ENCODE measurements at places on chromosomes 1 and 21.

- no peak for DNase-seq
Measured at GRCh38 chr1:22064751-22065402, 12.4 kb downstream of the CDC42 start.

DNA sequence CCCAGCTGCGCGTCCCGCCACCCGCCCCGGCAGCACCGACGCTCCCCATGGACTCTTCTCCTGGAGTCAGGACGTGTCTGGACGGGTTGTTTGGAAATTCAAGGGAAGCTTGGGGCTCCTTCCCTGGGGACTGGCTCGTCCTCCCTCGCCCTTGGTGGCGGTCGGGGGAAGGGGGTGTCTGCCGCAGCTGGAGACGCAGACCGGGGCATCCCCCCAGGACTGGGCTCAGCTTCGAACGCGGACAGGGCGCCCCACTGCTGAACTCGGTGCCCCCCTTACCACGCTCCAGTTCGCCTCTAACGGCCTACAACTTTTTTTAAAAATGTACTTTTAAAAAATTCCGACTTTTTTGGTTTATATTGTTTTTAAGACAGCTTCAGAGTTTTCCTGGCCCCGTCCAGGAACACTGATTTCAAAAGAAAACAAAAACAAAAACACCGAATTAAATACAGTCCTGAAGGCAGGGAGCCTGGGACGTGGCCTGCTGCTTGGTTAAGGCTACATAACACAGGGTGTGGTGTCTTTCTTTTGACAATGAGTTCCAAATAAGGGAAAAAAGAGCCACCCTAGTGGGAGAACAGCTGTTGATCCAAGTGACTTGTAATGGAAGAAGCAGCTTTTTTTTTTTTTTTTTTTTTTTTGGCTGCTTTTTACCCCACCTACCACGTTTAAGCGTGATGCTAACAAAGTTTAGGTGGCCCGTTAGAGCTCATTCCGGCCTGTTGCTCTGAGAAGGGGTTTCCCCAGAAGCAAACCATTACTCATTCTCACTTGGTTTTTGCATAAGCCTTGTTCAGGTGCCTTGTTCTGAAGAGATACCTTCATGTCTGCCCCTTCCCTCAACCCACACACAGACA lies 862 bp upstream of the DIPK1A start:
- no peak for DNase-seq

DNA sequence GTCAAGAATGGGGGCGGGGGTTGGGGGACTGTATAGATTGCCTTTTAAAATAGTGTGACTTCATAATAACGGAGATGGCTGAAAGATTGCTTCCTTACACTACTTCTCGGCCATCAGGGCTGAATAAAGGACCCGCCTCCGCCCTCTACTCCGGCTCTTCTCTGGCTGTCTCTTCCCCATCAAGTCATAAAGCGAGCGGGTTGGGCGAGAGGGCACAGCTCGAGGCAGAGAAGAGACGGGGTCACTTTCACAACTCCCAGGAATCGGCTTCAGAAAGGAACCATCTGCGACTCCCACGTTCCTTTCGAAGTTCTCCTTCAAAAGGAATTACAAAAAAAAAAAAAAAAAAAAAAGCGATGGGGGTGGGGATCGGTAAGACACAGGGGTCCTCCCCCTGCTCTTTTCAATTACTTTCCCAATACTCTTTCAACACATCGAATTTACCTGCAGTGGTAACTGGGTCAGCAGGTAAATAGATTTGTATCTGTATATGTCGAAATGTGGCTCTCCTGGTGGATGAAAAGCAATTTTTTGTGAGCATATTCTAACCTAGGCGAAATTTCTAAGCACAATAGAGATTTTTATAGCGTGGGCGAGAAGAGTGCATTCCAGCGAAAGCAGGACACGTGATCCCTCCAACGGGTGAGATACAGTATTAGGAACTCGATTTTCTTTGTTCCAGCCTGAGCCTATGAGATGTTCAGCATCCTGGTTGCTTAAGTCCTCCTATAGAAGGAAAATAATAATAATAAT lies 2.0 kb downstream of the LRRC7 start:
- no peak for DNase-seq

DNA sequence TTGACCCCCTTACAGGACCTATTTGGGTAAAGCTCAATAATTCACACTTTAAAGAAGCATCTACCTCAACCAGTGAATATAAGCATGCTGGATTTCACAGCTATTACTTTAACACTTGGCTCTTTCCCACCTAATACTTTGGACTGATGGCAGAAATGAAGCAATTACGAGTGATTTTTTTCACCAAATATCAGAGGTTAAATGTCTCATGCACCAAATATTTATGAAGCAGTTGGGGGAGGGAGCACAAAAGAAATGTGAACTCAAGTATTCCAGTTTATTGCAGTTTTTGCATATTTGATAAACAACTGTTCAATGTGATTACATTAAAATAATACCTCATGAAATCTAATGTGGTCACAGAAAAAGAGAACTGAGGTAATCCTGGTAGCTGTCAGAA lies 223.6 kb downstream of the LRRC7 start:
- DNase-seq: no peak

DNA sequence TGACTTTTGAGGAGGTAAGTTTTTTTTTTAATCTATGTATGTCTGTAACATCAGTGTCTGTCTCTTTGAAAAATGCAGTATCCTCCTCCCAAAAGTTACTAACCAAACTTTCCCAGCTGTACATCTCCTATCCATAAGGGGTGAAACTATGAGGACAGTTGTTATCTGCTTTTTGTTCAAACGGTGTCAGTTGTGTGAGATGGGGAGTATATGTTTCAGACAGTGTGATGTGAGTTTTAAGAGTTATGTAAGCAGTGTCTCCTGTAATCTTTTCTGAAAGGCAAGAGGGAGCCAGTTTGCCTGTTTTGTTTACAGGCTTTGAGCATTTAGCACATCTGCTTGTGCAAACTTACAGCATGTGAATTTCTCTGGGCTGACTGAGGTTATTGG lies 34.8 kb upstream of the CACYBP start:
- no peak for DNase-seq

DNA sequence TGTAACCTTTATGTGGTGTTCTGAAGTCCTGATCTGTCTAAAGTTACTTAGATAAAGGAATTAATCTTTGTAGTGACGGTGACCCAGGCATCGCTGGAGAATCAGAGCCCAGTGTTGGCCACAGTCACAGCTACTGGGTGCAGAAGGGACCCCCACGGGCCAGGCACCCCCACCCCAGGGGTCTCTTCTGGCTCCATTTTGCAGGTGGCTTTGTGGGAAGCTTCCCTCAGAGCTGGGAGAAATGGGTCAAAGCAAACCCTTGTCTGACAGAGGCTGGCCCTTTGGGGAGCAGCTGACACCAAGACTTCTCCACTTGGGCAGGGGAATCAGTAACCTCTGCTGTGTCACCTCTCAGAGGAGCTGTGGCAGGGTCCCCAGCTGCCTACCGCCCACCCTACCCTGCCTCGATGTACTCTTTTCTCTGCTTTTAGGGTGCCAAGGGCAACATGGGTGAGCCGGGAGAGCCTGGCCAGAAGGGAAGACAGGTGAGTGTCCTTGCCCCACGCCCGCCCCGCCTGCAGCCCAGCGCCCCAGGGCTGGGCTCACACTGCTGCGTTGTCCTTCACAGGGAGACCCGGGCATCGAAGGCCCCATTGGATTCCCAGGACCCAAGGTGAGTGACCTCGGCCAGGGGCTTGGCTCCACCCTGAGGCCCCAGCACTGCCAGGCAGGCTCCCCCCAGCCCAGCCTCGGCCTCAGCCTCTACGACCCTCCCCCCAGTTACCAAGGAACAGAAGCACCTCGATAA lies 17.7 kb downstream of the COL6A2 start:
- DNase-seq: no peak
